ENCODE measurements at places on chromosomes 1 and 21. TPM values are rescaled to one million over a fixed set of nuclear protein-coding genes. Genes with fewer than 3 reads are reported as not detected.

DNA sequence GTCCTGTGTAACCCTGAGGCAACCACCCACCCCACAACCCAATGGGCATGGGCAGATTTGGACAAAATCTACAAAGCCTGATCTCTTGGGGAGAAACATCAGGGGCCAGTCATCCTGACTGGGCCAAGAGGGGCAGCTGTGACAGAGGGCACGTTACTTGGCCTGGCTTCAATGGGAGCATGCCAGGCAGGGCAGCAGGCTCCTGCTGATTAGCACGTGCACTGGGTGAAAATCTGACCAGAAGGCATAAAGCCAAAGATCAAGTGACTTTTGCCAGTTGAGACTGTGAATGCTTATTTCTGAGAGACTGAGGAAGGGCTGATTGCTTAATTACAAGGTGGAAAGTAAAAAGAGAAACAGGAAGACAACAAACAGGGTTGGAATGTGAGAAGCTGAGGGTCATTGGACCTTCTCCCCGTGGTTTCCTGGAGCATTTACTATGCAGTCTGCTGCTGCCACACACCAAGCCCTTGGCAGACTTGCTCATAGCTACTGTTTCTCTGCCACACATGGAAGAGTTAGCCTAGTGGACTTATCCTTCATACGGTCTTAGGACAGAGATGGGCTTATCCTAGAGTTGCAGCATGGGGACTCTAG lies 39.8 kb upstream of the TNR start:
- DNase-seq, result peak; percentile 9

DNA sequence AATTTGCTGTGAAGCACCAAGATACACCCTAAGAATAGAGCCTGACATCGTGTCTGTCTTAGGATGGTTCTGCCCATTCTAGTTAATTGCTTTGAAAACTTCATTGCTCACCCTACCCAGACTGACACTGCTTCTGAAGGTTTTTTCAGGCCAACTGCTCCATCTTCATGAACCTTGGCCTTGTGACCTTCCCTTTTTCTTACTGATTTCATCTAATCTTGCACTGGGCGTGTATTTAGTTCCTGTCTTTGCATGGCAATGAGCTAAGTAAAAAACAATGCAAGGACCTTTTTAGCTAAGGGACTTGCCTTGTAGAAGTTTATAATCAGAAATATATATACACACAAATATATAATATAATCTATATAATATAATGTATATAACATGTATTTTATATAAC lies 108.0 kb downstream of the PBX1 start:
- DNase-seq, result no peak

- no peak for DNase-seq
These were observed 5.9 kb downstream of the SELENON start for GRCh38 chr1:25805863-25806225.

The OR2L2 gene
- total RNA-seq, result not detected

DNA sequence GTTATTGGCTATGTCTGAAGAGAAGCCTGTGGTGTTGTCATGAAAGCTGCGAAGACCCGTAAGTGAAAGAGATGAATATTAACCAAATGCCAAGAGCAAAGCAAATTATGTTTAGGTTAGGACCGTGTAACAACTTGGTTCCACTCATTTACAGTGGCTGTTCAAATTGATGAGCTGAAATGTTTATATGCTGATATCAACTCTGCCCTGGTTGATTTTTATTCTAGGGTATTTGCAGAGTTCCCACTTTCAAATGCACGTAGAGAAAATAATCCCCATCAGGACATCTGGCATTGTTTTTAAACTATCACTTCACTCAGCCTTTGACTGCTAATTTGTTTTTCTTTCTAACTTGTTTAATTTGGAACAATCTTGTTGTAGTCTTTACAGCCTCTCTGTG lies 581.6 kb upstream of the ADAMTS5 start:
- DNase-seq, result no peak

The OLFML2B gene
- 0.53 TPM for total RNA-seq

- no peak for DNase-seq
These were observed 380.7 kb upstream of the NR5A2 start for GRCh38 chr1:199646761-199647160.

DNA sequence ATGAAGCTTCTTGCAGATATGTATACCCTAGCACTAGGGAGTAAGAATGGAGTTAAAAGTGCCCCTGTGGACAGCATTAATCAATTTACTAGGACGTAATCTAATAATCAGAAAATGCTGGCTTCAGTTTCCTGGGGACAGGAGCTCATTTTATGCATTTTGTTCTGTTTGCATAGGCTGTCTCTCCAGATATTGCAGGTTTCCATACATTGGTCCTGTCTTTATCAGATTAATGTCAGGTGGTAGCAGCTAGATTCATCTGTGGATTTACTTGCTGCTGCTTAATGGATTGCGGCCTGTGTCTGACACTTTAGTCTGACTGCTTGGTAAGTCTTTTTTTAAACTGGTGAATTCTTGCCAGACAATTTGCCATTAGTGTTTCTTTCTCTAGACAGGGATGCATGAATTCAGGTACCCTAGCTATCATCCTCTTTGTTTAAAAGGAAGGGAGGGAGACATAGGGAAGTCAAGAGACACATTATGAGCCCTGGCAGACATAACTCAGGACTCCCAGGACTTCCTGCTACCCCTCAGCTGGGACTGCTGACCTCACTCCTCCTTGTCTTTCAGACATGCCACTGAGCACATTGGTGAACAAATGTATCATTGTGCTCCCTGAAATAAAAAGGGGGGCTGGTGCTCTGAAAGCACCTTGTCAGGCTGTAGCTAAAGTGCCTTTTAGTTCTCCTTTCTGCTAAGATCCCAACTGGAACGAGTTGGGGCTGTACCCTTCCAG lies 47.7 kb downstream of the NOS1AP start:
- DNase-seq, result no peak

- DNase-seq, result no peak
These were observed 3.7 kb upstream of the AMIGO1 start for GRCh38 chr1:109513110-109513710.

The FOXO6 gene
- total RNA-seq, result not detected

- DNase-seq, result peak; percentile 85
These were observed 104.6 kb downstream of the TGFBR3 start for GRCh38 chr1:91781371-91781825.

DNA sequence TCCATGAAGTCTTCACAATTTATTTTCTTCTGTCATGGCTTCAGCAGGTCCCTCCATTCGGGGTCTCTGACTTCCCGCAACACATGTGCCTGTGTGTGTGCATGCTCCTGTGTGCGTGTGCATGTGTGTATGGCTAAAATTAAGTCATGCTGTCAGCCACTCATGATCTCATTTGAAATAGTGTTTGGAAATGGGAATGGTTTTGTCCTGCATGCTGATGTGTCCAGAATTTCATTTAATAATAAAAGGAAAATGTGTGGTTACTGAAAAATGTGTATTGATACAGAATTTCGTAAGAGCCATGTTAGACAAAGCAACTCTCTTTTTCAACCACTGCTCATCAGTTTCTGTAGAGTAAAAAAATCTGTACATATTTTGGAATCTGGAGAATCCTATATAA lies 123.8 kb upstream of the PRDX6 start:
- DNase-seq, result no peak

- DNase-seq, result no peak
These were observed 17.7 kb downstream of the CHIT1 start for GRCh38 chr1:203211812-203212211.

DNA sequence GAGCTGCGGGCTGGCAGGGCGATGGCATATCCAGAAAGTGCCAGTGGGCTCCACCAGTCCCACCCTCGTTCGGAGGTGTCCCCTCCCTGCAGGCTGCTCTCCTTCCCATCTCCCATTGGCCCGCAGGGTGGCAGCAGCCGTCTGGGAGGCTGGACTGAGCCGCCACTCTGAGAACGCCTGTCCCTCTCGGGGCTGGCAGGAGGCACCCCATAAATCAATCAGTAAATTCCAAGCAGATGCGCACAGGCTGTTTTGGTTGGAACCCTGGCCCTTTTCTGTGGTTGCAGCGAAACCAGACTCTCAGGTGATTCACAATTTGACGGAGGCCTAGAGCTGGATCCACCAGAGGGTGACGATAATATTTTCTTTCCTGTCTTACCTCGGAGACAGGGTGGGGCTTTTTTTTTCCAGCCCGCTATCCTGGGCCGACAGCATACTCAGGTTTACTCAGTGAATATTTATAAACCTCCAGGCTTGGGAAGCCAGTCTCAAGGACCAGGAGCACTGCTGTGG lies 99.7 kb downstream of the GLIS1 start:
- DNase-seq, result no peak

The SLC44A3 gene
- total RNA-seq, result 1.5 TPM

DNA sequence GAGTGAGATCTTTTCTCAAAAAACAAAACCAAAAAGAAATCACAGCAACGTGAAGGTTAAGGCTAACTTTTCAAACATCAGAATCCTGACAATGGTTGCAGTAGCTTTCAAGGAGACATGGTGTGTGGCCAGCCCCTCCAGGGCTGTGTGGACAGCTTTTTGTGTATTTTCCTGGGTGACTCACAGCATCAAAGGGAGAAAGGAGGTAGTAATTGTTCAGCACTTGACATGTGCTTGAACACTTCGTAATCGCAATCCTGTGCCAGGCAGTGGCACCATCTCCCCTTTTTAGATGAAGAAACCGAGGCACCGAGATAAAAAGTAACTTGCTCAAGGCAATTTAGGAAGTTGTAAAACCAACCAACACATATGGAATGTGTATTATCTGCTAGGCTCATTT lies 10.3 kb downstream of the NBL1 start:
- DNase-seq, result no peak

GRCh38 chr1:200837931-200838571 lies 34.7 kb upstream of the GPR25 start:
- DNase-seq, result peak; percentile 4

The KIF26B gene
- total RNA-seq, result 4.0 TPM

GRCh38 chr1:213083112-213083445 lies 32.0 kb downstream of the RPS6KC1 start:
- no peak for DNase-seq

DNA sequence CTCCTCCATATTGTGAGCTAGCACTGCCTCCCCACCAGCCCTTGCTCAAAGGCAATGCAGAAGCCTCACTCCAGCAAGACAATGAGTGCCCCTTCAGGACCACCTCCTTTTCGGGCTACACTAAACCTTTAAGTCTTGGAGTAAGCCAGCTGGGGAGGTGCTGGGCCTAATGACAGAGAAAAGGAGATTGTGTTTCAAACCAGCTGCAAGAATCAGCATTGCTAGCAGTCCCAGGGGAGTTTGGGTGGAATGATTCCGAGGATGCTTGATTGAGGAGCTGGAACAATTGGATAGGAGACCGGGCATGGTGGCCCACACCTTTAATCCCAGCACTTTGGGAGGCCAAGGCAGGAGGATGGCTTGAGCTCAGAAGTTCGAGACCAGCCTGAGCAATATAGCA lies 54.1 kb upstream of the GPR37L1 start:
- DNase-seq, result no peak
